Activated CD4-positive, alpha-beta T cell treated with anti-CD3 and anti-CD28 coated beads, Interleukin-2, amount 10 ng/mL, durations not matched to agents 24 days and 14 days (primary cell): ENCODE measurements at places on chromosomes 6 and 20. TPM values are rescaled to one million over a fixed set of nuclear protein-coding genes. Genes with fewer than 3 reads are reported as not detected.

DNA sequence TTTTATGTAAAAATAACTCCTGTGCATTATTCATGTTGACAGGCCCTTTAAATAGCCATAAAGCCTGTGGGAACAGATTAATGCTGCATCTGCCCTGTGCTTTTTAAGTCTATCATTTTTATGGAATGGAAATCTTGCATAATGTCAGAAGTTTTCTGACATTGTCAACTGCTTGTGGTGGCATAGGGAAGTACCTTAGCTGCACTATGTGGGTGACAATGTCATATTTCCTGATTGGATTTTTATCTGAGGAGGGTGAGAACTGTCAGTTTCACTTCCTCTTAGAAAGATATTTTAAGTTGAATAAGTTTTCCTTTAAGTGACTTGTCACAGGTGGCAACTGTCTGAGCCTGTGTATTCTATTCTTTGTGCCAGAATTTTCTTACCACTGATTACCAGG lies 267.9 kb downstream of the PLCB1 start:
- peak; percentile 55 for DNase-seq

GRCh38 chr20:16175322-16175961 lies 397.8 kb downstream of the KIF16B start:
- DNase-seq, result no peak

The PRRT1 gene
- 0.24 and 0.35 TPM in 2 replicates for total RNA-seq

The OPN5 gene
- not detected in 2 replicates for total RNA-seq

- DNase-seq, result no peak
These were observed 438.0 kb upstream of the IMPG1 start for GRCh38 chr6:76510489-76510888.

The CDH22 gene
- total RNA-seq, result not detected in 2 replicates

GRCh38 chr20:45872626-45873025 lies 8.4 kb upstream of the ZSWIM1 start:
- DNase-seq, result no peak

The ADGRG6 gene
- not detected in 2 replicates for total RNA-seq

- no peak for DNase-seq
These were observed 48.6 kb upstream of the RCAN2 start for GRCh38 chr6:46539866-46540265.

DNA sequence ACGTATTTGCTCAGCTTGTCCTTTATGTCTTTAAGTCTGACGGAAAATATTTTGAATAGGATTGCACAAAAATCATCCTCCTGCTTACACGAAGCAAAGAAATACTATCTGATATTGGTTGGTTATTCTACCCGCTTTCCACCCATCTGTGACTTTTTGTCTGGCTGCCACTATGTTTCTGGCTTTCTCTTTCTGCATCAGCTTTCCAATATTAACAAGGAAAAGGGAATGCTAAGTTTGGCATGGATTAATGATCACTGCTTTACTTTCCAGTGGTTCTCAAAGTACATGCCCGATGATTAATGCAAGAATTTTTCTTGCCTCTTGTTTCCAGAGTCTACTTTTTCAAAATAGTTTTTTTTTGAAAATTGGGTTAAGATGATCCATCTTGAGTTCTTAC lies 57.0 kb downstream of the RNF144B start:
- no peak for DNase-seq

DNA sequence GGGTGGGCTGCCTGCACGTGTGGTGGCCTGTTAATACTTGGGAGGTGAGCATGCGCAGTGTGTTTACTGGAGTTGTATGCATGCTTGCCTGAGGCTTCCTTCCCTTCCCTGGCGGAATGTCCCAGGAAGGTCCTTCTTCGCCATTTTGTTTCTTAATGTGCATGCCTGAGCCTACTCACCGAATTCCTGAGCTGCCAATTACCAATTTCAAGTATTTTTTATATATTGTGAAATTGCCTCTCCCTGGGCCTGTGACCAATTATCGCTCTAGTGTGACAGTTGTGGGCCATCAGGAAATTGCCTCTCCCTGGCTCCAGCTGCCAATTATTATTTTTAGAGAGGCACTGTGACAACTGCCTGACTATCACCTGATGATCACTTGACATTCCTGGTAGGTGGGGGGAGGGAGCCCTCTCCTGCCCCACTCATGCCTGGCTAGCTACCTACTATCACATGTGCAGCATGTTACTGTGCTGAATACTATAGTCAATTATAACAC lies 70.0 kb downstream of the FAM50B start:
- DNase-seq, result no peak

The NHLRC1 gene
- 0.09 and 0.26 TPM in 2 replicates for total RNA-seq

The FRS3 gene
- total RNA-seq, result 4.7 and 6.8 TPM in 2 replicates

DNA sequence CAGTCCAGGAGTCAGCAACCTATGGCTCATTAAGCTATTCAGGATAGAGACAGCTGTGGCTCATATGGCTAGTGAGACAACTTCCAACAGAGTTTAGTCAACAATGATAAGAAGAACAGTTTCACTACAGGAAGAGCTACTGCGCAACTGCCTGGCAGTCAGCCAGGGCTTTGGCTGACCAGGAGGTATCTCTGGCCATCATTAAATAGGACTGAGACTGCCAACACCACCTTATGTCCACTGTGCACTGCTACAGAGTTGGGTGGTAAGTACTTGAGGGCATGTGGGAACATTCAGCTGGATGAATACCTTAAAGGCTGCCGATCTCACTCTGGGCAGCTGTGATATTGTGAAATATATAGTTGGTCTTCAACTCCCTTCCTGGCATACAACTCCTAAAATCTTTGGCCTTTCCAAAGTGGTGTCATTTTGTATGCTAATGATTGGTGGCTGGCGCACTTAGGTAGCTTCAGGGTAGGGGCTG lies 52.2 kb upstream of the FAM83C start:
- DNase-seq, result no peak

DNA sequence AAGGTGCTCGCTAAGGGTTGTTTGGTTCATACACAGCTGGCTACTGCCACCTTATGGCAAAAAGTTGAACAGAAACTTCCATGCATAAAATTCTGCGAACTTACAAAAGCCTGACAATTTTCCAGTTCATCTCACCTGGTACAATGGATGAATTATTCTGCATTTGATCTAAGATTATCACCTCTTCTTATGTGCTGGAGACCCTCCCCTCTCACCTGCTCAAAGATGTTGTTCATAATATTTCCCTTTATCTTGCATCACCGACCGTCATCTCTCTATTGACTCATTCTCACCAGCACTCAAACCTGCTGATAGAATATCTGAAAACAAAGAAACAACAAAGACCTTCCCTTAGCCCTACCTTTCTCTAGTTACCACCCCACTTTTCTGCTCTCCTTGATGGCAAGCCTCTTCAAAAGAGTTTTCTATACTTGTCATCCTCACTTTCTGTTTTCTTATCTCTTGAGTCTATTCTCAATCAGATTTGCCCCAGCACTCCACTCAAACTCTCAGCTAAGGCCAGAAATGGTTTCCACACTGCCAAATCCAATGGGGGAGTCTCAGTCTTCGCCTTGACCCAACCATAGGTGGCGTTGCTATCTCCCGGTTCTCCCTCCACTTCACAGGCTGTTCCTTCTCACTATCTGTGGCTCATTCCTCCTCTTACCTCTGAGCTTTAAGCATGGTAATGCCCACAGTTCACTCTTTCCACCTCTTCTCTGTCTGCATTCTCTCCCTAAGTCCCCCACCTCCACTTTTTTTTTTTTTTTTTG lies 25.8 kb downstream of the SNRNP48 start:
- peak; percentile 82 for DNase-seq

The BTN1A1 gene
- total RNA-seq, result 0.07 TPM in 1 of 2 replicates, not detected in the other

The GGTLC1 gene
- total RNA-seq, result not detected in 2 replicates

The PLAGL1 gene
- 14.6 and 19.8 TPM in 2 replicates for total RNA-seq

The JPH2 gene
- 0.05 TPM in 1 of 2 replicates, not detected in the other for total RNA-seq

The LY6G6F gene
- total RNA-seq, result not detected in 2 replicates

GRCh38 chr6:112149719-112150263 lies 62.4 kb downstream of the FAM229B start:
- no peak for DNase-seq

DNA sequence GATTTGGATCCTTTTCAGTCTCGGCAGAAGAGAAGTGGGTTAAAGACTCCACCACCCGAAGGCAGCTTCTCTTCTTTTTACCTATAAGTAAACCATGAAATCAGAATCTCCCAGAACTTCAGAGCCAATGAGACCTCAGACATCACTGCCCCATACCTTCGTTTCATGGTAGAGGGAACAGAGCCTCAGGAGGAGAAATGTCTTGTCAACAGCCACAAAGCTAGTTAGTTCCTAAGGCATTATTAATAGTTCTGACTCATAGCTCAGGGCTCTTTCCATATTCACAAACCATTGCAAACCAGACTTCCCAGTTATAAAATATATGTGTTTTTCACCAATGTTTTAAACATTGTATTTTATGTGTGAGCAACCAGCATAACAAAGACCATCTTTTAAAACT lies 118.7 kb upstream of the RIPOR2 start:
- DNase-seq, result no peak
